ENCODE measurements at places on chromosomes 4 and X. TPM values are rescaled to one million over a fixed set of nuclear protein-coding genes. Genes with fewer than 3 reads are reported as not detected.

Gene CTAG2
- total RNA-seq = not detected

Gene HHIP
- total RNA-seq = not detected

Gene SLC6A14
- total RNA-seq = not detected

Gene TMEM154
- 59.9 TPM for total RNA-seq

Gene BTK
- 193 TPM for total RNA-seq

Gene LAP3
- 45.1 TPM for total RNA-seq

GRCh38 chr4:70802928-70803580 is 36.6 kb downstream of the GRSF1 start:
- no peak for DNase-seq

- no peak for DNase-seq
Observed at GRCh38 chr4:155972098-155972497, 18.4 kb upstream of the CTSO start.

DNA sequence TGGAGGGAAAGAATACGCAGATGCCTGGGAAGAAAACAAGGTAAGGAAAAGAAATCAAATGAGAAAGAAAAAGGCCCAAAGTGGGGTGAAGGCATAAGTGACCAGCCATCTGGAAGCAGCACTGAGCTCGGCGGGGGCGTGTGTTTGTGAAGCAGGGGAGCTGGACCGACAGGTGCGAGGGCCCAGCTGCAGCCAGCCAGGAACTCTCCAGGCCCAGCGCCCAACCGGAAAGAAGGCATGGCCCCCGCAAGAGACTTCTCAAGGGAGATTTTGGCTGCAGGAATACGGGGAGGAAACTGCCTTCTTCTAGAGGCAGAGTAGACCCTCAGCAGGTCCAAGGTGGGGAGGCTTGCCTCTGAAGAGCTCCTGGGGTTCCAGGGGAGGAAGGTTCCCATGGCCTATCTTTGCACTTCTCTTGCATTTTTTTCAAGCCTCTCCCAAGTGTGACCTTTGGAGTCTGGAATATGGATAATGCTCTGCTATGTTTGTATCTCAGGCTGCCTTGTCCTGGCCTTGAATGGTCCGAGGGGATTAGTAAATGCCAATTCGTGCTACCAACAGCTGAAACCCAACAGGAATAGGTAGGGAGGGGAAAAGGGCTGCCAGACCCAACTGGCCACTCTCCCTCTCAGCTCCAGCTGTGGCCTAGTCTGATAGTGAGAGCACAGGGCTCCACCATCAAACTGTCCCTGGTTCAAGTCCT is 10.8 kb upstream of the CITED1 start:
- DNase-seq = no peak

GRCh38 chr4:150514709-150515108 is 67.2 kb upstream of the MAB21L2 start:
- DNase-seq = no peak

- no peak for DNase-seq
Observed at GRCh38 chr4:178037459-178038214, 595.4 kb upstream of the AGA start.

DNA sequence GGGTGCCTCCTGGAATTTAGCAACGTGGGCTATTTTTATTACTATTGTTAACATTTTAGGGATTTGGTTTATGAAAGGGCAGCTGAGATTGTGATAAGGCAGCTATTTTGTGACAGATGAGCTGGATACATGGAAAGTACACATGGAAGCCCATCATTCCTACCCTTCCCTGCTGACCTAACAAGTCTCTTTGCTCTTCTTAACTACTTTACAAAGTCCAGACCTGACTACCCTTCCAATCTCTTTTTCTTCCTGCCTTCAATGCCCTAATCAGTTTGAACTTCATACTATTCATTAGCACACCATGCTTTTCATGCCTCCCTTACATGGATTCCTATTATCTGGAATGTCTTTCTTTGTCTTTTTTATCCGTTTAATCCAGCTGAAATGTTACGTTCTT is 9.4 kb upstream of the AFP start:
- DNase-seq = no peak

- DNase-seq = no peak
Observed at GRCh38 chr4:109263721-109264120, 38.7 kb downstream of the COL25A1 start.

- no peak for DNase-seq
Observed at GRCh38 chrX:44063606-44064005, 90.4 kb upstream of the NDP start.

- DNase-seq = no peak
Observed at GRCh38 chr4:52780617-52781354, 29.6 kb upstream of the ERVMER34-1 start.
